Activated naive CD4-positive, alpha-beta T cell (primary cell): ENCODE measurements at places on chromosomes 6 and 20.

GRCh38 chr6:169830876-169831275 lies 79.5 kb downstream of the ERMARD start:
- no peak for DNase-seq

DNA sequence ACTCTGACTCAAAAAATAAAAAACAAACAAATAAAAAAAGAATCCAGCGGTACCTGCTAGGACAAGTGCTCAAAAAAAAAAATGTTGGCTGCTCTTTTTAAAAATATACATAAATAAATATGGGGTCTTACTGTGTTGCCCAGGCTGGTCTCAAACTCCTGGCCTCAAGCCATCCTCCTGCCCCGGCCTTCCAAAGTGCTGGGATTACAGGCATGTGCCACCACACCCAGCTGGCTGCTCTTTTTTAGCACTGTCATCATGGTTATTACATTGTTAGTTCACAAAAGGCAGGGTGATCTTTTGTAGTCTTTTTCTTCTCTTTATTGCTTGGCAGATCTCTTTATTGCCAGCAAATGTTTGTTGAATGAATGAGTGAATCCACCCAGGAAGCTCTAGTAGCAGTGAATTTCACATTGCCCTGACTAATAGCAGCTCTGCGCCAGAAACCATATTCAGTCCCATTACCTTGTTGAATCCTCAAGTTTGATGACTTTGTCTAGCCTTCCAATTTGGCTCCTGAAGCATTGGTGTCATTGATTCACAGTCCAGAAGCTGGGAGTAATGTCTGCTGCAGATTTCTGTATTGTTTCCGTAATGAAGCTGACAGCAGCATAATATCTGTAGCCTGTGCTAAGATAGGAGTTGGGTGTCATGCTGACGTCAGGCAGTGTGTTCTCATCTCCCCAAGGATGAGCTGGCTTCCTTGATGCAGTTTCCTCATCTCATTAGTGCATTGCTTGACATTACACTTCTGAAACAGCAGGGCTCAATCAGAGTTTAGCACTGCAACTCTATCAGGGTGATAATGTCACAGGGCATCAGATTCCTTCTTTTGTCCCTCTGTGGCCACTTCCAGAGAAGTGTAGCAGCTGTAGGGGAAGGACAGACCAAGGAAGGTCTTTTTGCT lies 84.9 kb upstream of the TGM3 start:
- DNase-seq: no peak

- no peak for DNase-seq
Measured at GRCh38 chr6:25024821-25025220, 89.1 kb upstream of the RIPOR2 start.

- DNase-seq: no peak
Measured at GRCh38 chr6:148935705-148936435, 189.0 kb downstream of the UST start.

DNA sequence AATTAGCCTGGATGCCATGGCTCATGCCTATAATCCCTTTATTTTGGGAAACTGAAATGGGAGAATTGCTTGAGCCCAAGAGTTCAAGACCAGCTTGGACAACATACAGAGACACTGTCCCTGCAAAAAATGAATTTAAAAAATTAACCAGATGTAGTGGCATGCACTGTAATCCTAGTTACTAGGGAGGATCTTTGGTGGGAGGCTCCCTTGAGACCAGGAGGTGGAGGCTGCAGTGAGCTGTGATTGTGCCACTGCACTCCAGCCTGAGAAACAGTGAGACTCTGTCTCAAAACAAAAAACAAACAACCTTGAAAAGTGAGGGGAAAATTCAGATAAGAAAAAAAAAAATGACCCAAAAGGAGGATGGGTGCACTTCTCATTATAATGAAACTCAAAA lies 23.4 kb downstream of the CAP2 start:
- DNase-seq: no peak

- DNase-seq: no peak
Measured at GRCh38 chr20:63473555-63474449, 1.3 kb upstream of the KCNQ2 start.

DNA sequence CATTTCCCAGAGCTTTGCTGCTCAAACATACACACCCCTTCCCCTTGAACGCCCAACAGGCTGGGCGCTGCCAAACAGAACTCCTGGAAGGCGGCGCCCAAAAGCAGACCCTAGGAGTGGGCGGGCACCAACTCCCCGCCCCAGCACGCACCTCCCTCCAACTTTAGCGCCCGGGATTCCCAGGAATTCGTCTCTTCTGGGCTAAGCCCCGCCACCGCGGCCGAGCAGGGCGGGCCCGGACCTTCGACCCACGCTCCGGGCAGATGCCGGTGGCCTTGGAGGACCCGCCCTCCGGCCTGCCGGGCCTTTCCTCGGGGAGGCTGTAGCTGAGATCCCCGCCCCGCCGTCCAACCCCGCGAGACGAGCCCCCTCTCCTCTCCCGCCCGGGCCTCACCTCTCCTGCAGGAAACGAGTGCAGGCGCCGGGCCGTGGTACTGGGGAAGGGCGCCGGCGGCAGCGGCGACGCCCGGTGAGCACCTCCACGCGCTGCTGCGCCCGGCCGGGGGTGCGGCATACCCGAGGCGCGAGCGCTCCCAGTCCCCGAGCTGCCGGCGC lies 659 bp downstream of the MCUR1 start:
- no peak for DNase-seq

- no peak for DNase-seq
Measured at GRCh38 chr6:75150685-75151412, 55.0 kb downstream of the COL12A1 start.

GRCh38 chr6:166470863-166471410 lies 88.2 kb upstream of the MPC1 start:
- no peak for DNase-seq

GRCh38 chr6:136809091-136809860 lies 13.1 kb upstream of the PEX7 start:
- DNase-seq: no peak

DNA sequence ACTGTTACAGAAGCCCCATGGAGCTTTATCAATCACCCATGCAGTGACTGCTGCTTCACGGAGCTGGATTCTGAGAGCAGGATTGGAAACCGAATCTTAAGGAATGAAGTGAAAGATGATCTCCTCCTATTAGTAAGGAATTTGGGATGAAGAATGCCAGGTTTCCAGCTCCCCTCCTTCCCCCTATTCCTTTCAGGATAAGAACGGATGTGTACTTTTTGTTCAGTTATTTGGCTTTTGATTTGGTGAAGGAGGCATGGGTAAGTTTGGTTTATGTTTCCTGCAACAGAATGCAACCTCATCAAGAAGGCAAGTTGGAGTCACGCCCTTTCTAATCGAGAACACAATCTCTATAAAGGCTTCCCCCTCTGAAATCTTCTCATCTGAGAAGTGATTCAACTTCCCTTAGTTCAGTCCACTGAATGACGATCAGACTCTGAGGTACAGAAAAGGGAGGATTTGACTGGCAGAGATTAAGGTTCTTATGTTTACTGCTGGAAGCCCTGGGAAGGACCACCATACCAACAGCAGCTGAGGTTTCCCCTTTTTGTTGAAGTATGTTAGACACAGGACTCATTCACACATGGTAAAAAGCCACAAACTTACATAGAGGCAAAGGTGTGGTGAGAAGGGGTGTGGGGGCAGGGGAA lies 5.5 kb downstream of the ELMO2 start:
- DNase-seq: no peak

DNA sequence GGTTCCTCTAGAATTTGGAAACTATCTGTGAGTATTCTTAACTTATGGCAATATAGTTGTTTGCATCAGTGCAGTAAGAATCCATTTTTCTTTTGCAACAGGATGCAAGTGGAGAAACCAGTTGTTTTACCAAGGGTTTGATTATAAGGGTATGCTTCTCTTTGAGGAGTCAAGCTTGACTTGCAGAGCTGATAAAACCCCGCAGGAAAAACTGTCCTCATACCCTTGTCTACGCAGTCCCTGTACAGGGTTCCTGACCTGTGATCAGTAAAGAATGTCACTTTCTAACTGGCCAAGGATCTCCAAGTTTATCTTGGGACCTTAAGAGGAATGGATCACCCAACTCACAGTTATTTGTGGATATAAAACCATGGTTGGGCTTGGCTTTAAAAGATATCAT lies 161.1 kb upstream of the OLIG3 start:
- no peak for DNase-seq

- no peak for DNase-seq
Measured at GRCh38 chr6:158418501-158418900, 106.2 kb downstream of the TULP4 start.

DNA sequence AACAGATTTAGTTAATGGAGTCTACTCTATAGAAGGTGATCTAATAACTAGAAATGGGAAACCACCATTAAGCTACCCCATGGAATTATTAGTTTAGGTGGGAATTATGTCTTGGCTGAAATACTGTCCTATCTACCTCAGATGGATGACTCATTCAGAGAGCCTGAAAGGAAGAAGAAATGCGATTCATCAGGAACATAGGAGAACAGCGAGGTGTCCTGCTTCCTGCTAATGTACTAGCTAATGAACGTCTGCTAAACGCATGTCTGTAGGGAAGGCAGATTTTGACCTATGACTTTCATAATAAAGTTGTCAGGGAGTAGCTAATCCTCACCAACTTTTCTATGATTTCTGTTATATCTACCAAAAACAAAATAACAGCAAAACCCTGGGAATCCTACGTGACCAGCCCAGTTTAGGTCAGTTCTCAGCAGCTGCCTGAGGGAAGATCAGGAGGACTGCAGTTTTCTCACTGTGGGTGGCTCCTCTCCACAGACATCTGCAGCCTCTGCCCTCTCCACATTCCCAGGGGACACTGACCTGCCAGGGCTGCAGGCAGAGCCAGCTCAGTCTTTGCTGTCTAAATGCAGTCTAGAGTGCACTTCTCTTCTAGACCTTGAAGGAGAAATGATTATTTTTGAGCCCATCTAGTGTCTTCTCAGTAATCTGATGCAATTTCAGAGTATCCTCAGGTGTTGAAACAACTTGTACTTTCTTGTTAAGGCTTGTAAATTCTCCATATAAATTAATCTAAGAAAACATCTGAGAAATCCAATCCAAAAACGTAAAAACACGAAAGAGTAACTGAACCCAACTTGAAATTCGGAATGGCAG lies 18.1 kb upstream of the SFT2D1 start:
- DNase-seq: no peak

GRCh38 chr6:166678426-166678825 lies 51.4 kb upstream of the RPS6KA2 start:
- DNase-seq: no peak

GRCh38 chr6:107712665-107713551 lies 111.2 kb downstream of the SCML4 start:
- DNase-seq: no peak

DNA sequence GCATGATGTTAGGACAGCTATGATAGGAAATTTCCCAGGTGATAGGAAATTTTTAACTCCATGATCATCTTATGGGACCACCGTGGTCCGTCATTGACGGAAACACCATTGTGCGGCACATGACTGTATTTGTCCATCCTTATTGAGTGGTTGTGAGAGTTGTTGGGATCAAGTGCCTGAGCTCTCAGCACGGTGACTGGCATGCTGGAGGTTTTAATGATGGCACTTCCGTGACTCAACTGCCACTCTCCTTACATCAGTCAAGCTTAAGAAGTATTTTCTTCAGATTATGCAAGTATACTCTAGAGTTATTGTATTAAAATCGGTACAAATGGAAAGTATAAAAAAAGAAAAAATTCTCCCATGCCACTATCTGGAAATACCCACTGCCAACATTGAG lies 20.7 kb downstream of the PBOV1 start:
- DNase-seq: no peak

- DNase-seq: no peak
Measured at GRCh38 chr20:43963233-43963632, 48.6 kb downstream of the TOX2 start.

GRCh38 chr20:62087227-62087626 lies 21.5 kb upstream of the TAF4 start:
- DNase-seq: no peak

- DNase-seq: no peak
Measured at GRCh38 chr6:149293244-149293643, 24.3 kb upstream of the TAB2 start.

GRCh38 chr20:59469267-59470252 lies 134.8 kb upstream of the PHACTR3 start:
- DNase-seq: no peak

DNA sequence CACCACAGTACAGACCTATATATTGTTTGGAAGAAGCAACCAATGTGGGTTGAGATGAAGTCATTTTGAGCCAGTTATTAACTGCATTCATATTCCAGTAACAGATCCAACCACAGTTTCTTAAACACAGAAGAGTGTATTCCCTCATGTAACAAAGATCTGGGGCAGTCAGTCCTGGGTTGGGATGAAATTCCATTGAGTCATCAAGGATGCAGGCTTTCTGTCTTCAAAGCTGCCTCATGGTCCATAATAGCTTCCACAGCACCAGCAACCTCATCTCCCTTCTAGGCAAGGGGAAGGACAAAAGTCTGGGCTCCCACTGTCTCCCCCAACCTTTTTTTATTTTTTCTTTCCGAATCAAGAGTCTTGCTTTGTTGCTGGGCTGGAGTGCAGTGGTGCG lies 2.9 kb upstream of the SOD2 start:
- DNase-seq: no peak

DNA sequence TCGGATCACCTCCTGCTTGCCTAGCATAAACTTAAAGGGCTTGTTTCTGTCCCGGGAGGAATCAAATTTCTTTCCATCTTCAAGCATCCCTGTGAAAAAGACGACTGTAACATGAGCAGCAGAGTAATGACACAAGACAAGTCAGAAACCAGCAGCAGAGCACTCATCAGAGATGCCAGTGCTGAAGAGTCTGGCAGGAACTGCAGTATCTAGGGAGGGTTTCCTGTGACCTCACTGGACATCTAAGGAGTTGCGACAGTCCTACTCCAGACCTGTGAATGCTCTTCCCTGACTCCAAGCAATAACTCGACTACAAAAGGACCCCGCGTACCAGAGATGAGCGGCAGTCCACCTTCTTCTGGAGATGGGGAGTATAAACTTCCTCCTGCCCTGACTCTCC lies 17.3 kb downstream of the FKBP1A start:
- DNase-seq: no peak

GRCh38 chr20:40980106-40980827 lies 48.4 kb upstream of the TOP1 start:
- no peak for DNase-seq

GRCh38 chr6:14910692-14911547 lies 334.9 kb upstream of the JARID2 start:
- DNase-seq: no peak

- DNase-seq: no peak
Measured at GRCh38 chr6:45436544-45437438, 59.1 kb upstream of the SUPT3H start.

DNA sequence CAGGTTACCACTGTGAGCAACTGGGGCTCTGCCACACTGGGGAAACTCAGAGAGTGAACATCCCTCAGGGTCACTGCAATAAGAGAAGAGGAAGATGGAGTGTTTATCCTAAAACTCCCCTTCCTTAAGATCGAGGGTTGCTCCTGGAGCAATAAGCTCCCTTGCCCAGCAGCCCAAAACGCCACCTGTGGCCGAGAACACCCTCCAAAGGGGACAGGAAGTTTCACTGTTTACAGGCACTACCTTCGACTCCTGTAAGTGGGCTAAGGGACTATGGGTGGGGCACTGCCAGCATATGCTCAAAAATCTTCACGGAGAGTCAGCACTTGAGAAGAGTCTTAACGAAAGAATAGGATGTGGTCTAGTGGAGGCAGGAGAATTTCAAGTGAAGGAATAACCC lies 132.5 kb downstream of the FAXC start:
- no peak for DNase-seq
